ENCODE measurements at places on chromosomes 11 and 22.

- no peak for DNase-seq
- no peaks in the 10 kb centered on the region for H3K27me3 ChIP-seq
- no peaks in the 10 kb centered on the region for H3K36me3 ChIP-seq
These were observed 34.5 kb upstream of the OLFML1 start for GRCh38 chr11:7450836-7451235.

DNA sequence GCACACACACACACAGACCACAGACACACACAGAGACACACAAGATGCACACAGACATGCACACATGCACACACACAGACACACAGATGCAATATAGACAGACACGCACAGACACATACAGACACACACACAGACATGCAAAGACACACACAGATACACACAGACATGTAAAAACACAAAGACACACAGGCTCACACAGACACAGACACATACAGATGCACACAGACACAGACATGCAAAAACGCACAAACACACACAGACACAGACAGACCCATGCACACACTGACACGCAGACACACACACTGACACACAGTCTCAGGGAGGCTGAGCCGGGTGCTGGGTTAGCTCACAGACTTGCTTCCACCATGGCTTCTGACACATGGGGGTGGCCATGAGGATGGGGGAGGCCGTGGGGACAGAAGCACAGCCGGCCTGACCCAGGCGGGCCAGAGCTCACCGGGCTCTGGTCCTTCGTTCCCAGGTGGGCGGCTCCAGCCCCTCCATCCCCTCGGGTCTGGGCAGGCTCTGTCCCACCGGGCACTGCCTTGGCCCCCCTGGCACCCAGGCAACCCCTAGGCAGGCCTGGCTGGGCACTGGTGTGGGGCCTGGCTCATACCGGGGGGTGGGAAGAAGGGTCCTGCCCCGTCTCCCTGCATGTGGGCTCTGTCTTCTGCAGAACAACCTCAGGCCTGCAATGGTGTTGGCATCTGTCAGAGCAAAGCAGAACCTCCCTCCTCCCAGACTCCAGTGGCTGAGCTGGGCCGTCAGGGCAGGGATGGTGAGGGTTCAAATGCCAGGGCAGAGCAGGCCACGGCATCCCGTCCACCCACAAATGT is 1489.5 kb downstream of the BRD1 start:
- no peaks in the 10 kb centered on the region for H3K4me1 ChIP-seq
- H3K36me3 ChIP-seq: no peaks in the 10 kb centered on the region
- no peaks in the 10 kb centered on the region for H3K27me3 ChIP-seq
- H3K27ac ChIP-seq: no peak overlapping the region
- H3K4me3 ChIP-seq: no peak overlapping the region

DNA sequence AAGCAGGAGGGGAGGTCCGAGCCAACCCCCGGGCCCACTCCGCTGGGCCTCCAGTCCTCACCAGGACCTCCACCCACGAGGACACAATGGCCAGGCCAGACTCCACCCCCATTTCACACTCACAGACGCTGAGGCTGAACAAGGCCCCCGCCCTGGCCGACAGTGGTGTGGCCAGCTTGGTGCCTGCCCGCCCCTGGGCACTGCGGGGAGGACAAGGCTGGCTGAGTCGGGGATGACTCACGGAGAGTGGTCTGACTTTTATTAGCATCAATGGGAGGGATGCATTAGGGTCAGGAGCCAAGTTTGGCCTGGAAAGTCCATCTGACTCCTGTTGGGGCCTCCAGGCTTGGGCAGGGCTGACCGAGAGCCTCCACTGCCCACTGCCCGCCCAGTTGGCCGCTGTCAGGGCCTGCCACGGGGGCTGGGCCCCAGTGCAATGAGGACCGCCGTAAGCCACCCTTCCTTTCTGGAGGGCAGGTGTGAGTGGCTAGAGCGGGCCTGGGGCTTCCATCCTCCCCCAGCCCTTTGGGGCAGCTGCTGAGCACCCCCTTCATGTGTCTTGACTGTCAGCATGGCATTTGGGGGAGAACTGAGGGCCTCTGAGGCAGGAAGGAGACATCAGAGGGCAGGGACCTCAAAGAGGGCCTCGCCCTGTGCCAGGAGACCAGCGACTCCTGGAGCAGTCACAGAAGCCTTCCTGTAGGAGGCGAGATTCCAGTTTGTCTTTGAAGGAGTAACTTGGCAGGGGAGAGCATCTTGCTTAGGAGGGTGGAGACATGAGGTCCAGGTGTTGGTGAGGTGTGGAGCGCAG is 10.6 kb downstream of the TSPAN32 start:
- H3K4me1 ChIP-seq: peaks cover 42% of the 10 kb centered on the region
- H3K27ac ChIP-seq: no peak overlapping the region
- DNase-seq: no peak
- H3K4me3 ChIP-seq: no peak overlapping the region

- H3K4me1 ChIP-seq: peaks cover 97% of the 10 kb centered on the region
- no peaks in the 10 kb centered on the region for H3K36me3 ChIP-seq
- peak overlapping the region; percentile 2 for H3K4me3 ChIP-seq
- no peaks in the 10 kb centered on the region for H3K27me3 ChIP-seq
- H3K27ac ChIP-seq: peak overlapping the region; percentile 56
These were observed 36.3 kb downstream of the BCR start for GRCh38 chr22:23216461-23217170.

- H3K27ac ChIP-seq: no peak overlapping the region
- no peak for DNase-seq
- no peak overlapping the region for H3K4me3 ChIP-seq
- H3K27me3 ChIP-seq: no peaks in the 10 kb centered on the region
These were observed 1276.1 kb downstream of the LRRC4C start for GRCh38 chr11:40183073-40184064.

DNA sequence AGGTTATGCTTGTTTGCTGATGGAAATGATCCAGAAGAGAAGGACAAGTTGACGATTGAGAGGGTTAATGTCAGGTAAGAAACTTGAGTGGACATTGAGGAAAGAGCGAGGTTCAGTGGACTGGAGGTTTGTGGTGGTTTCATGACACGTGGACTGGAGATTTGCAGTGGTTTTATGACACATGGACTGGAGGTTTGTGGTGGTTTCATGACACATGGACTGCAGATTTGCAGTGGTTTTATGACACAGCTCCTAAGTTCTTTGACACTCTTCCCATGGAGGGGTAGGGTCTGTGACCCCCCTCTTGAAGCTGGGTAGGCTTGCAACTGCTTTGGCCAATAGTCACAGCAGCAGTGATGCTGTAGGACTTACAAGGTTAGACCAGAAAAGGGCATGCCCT is 5.4 kb upstream of the MAPK8IP2 start:
- H3K4me1 ChIP-seq: no peaks in the 10 kb centered on the region
- no peak for DNase-seq
- no peak overlapping the region for H3K27ac ChIP-seq
- no peak overlapping the region for H3K4me3 ChIP-seq

DNA sequence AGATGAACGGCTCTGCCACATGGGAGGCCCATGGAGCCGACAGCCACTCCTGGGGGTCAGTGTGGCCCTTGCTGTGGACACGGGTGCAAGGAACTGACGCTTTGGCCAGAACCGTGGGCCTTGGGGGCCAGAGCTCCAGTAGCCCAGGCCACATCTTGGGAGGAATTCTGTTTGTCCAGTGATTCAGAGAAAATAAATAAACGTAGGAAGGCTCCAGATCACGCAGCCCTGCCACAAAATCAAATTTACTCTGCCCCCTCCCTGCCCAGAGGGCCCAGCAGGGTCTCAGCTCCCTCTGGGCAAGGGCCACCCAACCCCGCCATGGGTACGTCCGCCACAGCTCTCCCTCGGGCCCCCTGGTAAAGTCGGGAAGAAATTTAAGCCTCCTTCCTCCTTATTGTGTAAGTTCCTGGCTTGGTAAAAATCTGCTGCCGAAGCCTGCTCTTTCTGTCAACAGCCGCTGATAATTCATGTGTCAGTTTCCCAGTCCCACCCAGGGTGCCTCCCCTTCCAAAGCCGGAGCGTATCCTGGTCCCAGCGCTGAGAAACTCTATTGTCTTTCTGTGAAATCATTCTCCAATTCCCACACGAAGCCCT is 6.9 kb upstream of the MUC5AC start:
- H3K36me3 ChIP-seq: no peaks in the 10 kb centered on the region
- H3K27ac ChIP-seq: no peak overlapping the region
- no peak overlapping the region for H3K4me3 ChIP-seq

DNA sequence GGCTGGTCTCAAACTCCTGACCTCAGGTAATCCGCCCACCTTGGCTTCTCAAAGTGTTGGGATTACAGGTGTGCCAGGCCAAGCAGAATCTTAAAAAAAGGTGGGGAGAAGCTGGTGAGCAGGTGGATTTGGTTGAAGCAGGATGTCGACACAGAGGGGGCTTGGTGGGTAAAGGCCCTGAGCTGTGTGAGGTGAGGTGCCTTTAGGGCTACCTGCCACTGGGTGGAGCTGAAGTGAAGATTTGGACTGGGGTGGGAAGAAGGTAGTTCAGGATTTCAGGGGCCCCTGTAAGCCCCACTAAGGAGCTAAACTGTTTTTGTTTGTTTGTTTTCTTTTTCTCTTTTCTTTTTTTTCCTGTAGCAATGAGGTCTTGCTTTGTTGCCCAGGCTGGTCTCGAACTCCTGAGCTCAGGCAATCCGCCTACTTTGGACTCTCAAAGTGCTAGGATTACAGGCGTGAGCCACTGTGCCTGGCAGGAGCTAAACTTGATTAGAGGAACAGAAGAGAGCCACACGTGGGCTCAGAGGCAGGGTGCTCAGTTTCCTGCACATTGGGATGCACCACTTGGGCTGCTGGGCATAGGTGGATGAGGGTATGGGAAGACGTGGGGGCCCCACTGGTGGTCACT is 6.0 kb downstream of the P2RX6 start:
- no peaks in the 10 kb centered on the region for H3K36me3 ChIP-seq
- no peak for DNase-seq
- no peaks in the 10 kb centered on the region for H3K27me3 ChIP-seq
- no peak overlapping the region for H3K27ac ChIP-seq
- peaks cover 1% of the 10 kb centered on the region for H3K4me1 ChIP-seq

- H3K27me3 ChIP-seq: no peaks in the 10 kb centered on the region
- DNase-seq: no peak
- H3K36me3 ChIP-seq: no peaks in the 10 kb centered on the region
- H3K4me1 ChIP-seq: no peaks in the 10 kb centered on the region
These were observed 74.3 kb downstream of the SHANK2 start for GRCh38 chr11:71178076-71178475.

DNA sequence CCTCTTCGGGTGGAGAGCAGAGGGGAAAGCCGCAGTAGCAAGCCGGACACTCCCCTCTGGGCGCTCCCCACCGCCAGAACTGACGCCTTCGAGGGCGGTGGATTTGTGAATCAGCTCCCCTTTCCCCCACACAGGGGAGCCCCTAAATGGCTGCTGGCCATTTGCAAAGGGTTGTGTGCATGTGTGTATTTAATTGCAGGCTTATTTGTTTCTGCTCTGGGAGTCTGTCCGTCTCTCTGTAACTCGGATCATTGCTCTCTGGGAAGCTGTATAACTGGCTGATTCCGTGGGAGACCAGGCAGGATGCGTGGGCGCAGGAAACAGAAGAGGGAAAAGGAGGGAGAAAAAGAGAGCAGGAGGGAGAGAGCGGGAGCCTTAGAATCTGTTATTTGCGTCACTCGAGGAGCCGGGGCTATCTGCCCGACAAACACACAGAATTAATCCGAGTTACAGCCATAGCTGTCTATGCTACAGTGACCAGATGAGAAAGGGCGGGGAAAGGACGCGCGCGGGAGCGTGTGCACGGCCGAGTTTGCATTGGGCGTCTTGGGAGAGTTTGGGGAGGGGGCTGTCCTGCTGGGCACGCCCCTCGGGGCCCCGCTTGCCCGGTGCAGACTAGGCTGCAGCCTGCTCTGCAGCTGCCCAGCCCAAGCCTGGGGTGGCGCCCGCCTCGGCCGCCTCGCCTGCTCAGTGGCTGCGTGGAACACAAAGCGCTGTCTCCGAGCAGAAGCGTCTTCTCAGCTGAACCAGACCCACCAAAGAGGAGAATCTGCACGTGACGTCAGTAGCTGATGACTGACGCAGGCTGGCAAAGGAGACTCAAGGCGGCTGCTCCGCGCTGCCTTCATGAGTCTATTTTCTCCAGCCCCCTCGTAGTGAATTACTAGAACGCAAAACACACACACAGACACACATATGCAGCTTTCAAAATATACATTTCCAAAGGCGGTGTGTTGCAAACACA is 105.3 kb upstream of the HSD17B12 start:
- DNase-seq: no peak
- peak overlapping the region; percentile 45 for H3K4me3 ChIP-seq
- H3K27me3 ChIP-seq: peaks cover 23% of the 10 kb centered on the region

- H3K4me1 ChIP-seq: peaks cover 50% of the 10 kb centered on the region
- no peaks in the 10 kb centered on the region for H3K27me3 ChIP-seq
- no peaks in the 10 kb centered on the region for H3K36me3 ChIP-seq
- no peak overlapping the region for H3K4me3 ChIP-seq
- H3K27ac ChIP-seq: no peak overlapping the region
These were observed 37.8 kb downstream of the PPP6R3 start for GRCh38 chr11:68498321-68498720.

DNA sequence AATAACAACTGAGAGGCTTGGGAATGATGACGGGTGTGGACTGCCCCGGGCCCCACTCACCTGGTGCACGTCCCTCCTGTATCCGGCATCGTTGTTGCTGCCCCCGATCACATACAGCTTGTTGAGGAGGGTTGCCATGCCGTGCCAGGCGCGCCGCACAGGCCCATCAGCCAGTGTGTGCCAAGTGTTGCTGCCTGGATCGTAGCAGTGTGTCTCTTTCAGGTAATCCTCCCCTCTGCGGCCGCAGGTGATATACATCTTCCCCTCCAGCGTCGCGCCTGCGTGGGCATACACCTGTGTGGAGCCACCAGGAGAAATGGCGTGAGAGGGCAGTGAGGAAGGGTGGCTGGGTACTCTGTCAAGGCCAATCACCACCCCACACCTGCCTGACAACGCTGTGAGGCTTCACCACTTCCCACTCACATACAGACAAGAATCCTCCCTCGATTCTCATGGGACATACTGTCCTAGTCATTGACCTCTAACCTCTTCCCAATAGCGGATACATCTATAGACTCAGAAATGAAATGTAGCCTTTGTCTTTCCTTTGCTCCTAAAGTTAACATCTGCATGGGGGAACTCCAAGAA is 8.9 kb upstream of the SCARF2 start:
- no peaks in the 10 kb centered on the region for H3K4me1 ChIP-seq
- H3K36me3 ChIP-seq: peaks cover 22% of the 10 kb centered on the region
- H3K4me3 ChIP-seq: no peak overlapping the region
- no peak overlapping the region for H3K27ac ChIP-seq

DNA sequence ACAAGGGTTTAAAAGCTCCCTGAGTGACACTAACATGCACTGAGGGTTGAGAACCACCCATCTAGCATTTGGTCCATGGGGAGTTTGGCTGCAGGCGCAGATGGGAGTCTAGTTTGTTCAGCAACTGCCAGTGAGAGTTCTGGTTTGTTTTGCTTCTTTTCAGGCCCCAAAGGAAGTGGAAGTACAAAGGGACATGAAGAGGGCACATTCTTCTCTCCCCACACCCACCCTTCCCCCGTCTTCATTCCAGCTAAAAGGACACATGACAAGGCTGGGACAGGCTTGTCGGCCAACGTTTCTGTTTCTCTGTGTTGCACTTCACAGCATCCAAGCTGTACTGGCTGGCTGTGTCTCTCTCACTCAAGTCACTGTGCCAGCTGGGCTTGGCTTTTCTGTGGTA is 8.2 kb upstream of the ENDOD1 start:
- H3K36me3 ChIP-seq: no peaks in the 10 kb centered on the region
- peaks cover 25% of the 10 kb centered on the region for H3K4me1 ChIP-seq
- H3K27ac ChIP-seq: peak overlapping the region; percentile 81
- H3K27me3 ChIP-seq: no peaks in the 10 kb centered on the region
